ENCODE measurements at places on chromosomes 16 and 17.

DNA sequence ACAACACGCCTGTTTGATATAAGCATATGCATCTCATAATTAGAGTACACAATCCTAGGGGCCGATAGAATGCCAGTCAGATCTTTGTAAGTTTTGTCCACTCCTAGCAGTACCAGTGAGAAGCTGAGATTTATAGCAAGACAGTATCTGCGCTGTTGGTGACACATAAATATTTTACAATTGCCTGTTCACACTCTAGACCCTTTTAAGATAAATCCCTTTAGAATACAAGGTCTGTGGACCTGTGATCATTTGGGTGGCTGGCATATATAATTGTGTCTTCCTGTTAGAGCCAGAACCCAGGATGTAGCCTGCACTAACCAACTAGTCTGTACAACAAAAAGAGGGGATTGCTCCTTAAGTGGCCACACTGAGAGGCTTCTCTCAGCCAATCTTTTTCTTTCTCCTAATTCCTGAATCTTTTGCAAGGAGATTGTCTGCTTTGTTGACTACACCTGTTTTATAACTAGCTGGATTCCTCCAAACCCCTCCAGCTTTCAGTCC is 74.7 kb downstream of the WIPI1 start:
- H3K27ac ChIP-seq: no peak overlapping the region
- H3K27me3 ChIP-seq: no peaks in the 10 kb centered on the region
- no peak overlapping the region for H3K4me3 ChIP-seq
- peaks cover 17% of the 10 kb centered on the region for H3K4me1 ChIP-seq
- DNase-seq: no peak
- H3K36me3 ChIP-seq: no peaks in the 10 kb centered on the region

- H3K27ac ChIP-seq: no peak overlapping the region
- peaks cover 6% of the 10 kb centered on the region for H3K4me1 ChIP-seq
- peaks cover 2% of the 10 kb centered on the region for H3K36me3 ChIP-seq
- H3K4me3 ChIP-seq: no peak overlapping the region
Measured at GRCh38 chr16:89709166-89709565, 7.7 kb upstream of the SPATA2L start.

DNA sequence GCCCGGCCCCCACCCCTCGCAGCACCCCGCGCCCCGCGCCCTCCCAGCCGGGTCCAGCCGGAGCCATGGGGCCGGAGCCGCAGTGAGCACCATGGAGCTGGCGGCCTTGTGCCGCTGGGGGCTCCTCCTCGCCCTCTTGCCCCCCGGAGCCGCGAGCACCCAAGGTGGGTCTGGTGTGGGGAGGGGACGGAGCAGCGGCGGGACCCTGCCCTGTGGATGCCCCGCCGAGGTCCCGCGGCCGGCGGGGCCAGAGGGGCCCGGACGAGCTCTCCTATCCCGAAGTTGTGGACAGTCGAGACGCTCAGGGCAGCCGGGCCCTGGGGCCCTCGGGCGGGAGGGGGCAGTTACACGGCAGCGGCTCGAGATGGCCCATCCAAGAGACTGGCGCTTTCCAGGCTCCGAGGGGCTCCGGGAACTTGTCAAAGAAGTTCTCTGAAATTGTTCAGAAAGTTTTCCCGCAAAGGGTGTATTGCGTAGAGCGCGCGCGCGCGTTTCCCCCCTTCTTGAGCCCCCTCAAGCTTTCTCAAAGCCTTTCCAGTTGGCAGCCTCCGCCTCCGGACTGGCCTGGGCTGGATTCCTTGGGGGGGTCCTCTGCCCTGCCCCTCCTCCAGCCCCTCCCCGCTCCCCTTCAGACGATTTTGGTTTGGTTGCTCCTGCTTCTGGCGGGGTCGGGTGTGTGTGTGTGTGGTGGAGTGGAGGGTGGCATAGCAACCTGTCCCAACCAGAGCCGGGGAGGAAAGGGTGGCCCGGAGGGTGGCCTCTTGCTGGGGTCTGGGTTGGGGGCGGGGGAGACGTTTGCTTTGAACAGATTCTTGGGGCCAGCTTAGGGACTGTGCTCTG is 504 bp downstream of the ERBB2 start:
- peaks cover 3% of the 10 kb centered on the region for H3K4me1 ChIP-seq
- no peak overlapping the region for H3K4me3 ChIP-seq

DNA sequence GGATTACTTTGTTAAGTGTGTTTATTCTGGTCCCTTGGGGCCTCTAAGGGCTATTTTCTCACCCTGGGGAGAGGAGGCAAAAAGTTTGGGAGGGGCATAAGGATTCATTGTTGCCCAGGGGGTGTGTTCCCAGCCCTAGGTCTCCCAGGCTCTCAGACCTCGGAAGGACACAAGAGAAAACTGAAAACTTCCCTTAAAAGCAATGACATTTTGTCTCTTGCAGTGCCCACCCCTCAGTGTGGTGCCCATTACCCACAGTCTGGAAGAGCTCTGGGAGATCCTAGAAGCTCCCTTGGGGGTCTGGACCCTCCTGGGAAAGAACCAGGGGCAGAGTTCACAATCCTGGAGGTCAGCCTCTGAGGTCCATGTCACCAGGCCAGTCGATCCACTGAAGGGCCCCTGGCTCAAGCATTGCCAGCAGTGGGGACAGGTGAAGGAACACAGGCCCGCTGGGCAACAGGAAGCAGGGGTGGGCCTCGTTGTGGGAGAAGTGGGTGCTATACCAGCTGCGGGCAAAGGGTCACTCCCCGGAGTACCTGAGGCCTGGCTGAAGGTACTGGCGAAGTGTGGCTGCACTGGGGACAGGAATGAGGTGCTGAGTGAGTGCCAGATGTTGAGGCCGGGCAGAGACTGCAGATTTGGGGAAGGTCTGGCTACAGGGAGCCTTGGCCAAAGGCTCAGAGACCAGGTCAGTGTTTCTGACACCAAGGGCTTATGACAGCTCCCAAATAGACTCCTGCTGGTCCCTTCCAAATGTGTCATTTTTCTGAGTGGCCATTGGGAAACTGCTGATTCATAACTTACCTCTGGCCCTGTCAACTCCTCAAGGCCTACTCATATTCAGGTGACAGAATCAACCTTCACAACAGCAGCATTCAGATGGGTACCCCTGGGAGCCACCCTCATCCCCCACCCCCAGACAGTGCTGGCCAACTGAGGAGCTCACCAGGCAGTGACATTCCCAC is 4.6 kb upstream of the ZNF747 start:
- H3K4me1 ChIP-seq: peaks cover 21% of the 10 kb centered on the region
- peaks cover 36% of the 10 kb centered on the region for H3K36me3 ChIP-seq
- no peak overlapping the region for H3K4me3 ChIP-seq
- DNase-seq: no peak
- H3K27me3 ChIP-seq: no peaks in the 10 kb centered on the region

GRCh38 chr16:79045191-79045590 is 555.3 kb downstream of the MAF start:
- H3K4me3 ChIP-seq: no peak overlapping the region
- no peak overlapping the region for H3K27ac ChIP-seq
- H3K27me3 ChIP-seq: no peaks in the 10 kb centered on the region

- no peaks in the 10 kb centered on the region for H3K27me3 ChIP-seq
- DNase-seq: peak; percentile 20
- no peak overlapping the region for H3K27ac ChIP-seq
- no peak overlapping the region for H3K4me3 ChIP-seq
- H3K4me1 ChIP-seq: peaks cover 26% of the 10 kb centered on the region
Measured at GRCh38 chr16:17235147-17235815, 235.5 kb downstream of the XYLT1 start.

- no peaks in the 10 kb centered on the region for H3K27me3 ChIP-seq
- H3K27ac ChIP-seq: peak overlapping the region; percentile 11
- peaks cover 18% of the 10 kb centered on the region for H3K36me3 ChIP-seq
- DNase-seq: no peak
Measured at GRCh38 chr17:80770881-80771611, 220.6 kb upstream of the CHMP6 start.

- no peak overlapping the region for H3K27ac ChIP-seq
- no peaks in the 10 kb centered on the region for H3K4me1 ChIP-seq
- peaks cover 10% of the 10 kb centered on the region for H3K36me3 ChIP-seq
- no peak for DNase-seq
- no peak overlapping the region for H3K4me3 ChIP-seq
- H3K27me3 ChIP-seq: no peaks in the 10 kb centered on the region
Measured at GRCh38 chr16:4383591-4384444, 12.2 kb downstream of the VASN start.

DNA sequence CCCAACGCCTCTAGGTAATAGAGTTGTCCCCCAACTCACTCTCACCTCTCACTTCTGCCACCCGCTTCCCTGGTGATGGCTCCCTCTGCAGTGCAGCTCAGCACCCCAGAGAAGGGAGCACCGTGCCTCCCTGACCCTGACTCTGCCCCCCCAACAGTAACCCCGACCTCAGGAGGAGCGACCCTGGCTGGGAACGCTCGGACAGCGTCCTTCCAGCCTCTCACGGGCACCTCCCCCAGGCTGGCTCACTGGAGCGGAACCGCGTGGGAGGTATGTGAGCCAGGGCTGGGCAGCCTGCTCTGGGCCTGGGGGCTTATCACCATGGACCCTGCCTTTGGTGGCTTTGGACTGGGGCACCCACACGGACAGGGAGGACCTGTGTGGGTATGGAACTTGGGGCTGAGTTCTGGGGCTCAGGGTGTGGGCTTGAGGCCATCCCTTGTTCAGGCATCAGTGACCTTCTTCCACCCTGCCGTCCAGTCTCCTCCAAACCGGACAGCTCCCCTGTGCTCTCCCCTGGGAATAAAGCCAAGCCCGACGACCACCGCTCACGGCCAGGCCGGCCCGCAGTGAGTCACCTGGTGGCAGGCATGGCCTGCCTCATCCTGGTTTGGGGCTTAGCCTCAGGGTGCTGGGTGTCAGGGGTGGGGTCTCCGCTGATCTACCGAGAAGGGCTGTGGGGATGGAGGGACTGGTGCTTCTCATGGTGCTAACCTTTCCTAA is 6.7 kb upstream of the C17orf107 start:
- H3K27me3 ChIP-seq: no peaks in the 10 kb centered on the region
- H3K27ac ChIP-seq: no peak overlapping the region
- no peak overlapping the region for H3K4me3 ChIP-seq

- no peak overlapping the region for H3K27ac ChIP-seq
- no peak for DNase-seq
- no peak overlapping the region for H3K4me3 ChIP-seq
- no peaks in the 10 kb centered on the region for H3K27me3 ChIP-seq
- no peaks in the 10 kb centered on the region for H3K4me1 ChIP-seq
Measured at GRCh38 chr16:3761375-3762106, 44.2 kb upstream of the TRAP1 start.

DNA sequence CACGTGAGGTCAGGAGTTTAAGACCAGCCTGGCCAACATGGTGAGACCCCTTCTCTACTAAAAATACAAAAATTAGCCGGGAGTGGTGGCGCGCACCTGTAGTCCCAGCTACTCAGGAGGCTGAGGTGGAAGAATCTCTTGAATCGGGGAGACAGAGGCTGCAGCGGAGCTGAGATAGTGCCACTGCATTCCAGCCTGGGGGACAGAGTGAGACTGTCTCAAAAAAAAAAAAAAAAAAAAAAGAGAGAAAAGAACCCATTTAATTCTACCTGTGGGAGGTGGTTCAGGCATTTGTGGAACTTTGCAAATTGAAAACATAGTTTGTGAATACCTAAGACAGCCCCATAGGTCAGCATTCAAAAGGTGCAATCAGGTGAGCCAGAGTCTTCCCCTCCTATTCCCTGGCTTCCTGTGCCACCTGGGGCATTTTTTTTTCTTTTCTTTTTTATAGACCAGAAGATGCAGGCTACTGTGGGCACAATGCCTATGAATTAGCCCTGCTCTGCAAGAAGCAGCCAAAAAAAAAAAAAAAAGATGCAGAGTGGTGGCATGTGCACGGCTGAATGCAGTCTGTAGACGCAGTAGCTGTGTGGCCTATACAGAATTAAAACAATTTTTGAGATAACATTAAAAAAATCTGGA is 9.1 kb upstream of the SOCS3 start:
- DNase-seq: no peak
- H3K36me3 ChIP-seq: no peaks in the 10 kb centered on the region
- H3K27ac ChIP-seq: no peak overlapping the region
- H3K27me3 ChIP-seq: no peaks in the 10 kb centered on the region
- H3K4me1 ChIP-seq: peaks cover 14% of the 10 kb centered on the region
- no peak overlapping the region for H3K4me3 ChIP-seq

Measured in activated CD4-positive, alpha-beta T cell treated with anti-CD3 and anti-CD28 coated beads for 36 hours (primary cell).